Right lobe of liver (tissue), 6 donors: ENCODE measurements at places on chromosomes 3 and 15. TPM values are rescaled to one million over a fixed set of nuclear protein-coding genes. Genes with fewer than 3 reads are reported as not detected.

DNA sequence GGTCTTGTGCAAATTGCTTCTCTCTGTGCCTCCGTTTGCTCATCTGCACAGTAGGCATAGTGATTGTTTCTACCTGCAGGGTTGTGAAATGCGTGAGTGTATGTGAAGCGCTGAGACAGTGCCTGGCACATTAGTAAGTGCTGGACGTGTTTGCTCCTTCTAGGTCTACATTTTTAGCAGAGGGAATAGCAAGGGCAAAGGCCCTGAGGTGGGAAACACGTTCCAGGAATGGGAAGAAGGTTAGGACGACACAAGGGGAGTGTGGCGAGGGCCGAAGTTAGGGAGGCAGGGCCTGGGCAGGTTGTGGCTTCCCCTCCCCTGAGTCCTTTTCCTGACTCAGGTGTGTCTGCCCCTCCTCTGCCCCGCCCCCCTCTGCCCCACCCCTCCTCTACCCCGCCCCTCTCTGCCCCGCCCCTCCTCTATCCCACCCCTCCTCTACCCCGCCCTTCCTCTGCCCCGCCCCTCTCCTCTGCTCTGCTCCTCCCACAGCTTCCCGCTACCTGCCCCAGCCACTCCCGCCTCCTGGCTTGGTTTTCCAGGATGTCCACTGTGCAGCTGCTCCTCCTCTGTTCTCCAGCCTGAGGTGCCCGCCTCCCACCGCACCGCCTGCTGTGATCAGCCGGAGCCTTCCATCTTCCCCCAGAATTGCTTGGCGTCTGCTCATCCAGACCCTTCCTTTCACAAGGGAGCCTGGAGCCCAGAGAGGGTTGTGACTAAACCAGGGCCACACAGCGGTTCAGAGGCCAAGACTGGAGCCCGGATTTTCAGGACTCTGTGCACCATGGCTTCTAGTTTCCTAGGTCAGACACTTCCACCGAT is 31.1 kb upstream of the SMAD6 start:
- no peaks in the 10 kb centered on the region for H3K36me3 ChIP-seq
- H3K4me1 ChIP-seq: no peaks in the 10 kb centered on the region
- no peak overlapping the region for H3K4me3 ChIP-seq
- no peak for DNase-seq

GRCh38 chr3:129317848-129318247 is 39.2 kb downstream of the HMCES start:
- peaks cover 20% of the 10 kb centered on the region for H3K4me1 ChIP-seq
- H3K27me3 ChIP-seq: no peaks in the 10 kb centered on the region
- no peaks in the 10 kb centered on the region for H3K36me3 ChIP-seq
- no peak for DNase-seq
- no peak overlapping the region for H3K4me3 ChIP-seq

- no peaks in the 10 kb centered on the region for H3K27me3 ChIP-seq
- no peak for DNase-seq
- no peak overlapping the region for H3K4me3 ChIP-seq
- H3K36me3 ChIP-seq: peaks cover 27% of the 10 kb centered on the region
- no peaks in the 10 kb centered on the region for H3K4me1 ChIP-seq
- H3K27ac ChIP-seq: no peak overlapping the region
Observed at GRCh38 chr15:44654858-44655257, 8.6 kb downstream of the SPG11 start.

- no peak overlapping the region for H3K27ac ChIP-seq
- H3K4me3 ChIP-seq: no peak overlapping the region
- no peak for DNase-seq
Observed at GRCh38 chr15:79977431-79978054, 6.5 kb upstream of the BCL2A1 start.

GRCh38 chr3:90221900-90222299 is 1114.5 kb downstream of the EPHA3 start:
- no peak overlapping the region for H3K27ac ChIP-seq
- no peaks in the 10 kb centered on the region for H3K4me1 ChIP-seq
- DNase-seq: no peak
- no peak overlapping the region for H3K4me3 ChIP-seq

GRCh38 chr3:9606108-9606507 is 43.2 kb upstream of the MTMR14 start:
- no peaks in the 10 kb centered on the region for H3K36me3 ChIP-seq
- H3K4me1 ChIP-seq: no peaks in the 10 kb centered on the region
- H3K4me3 ChIP-seq: no peak overlapping the region
- no peak overlapping the region for H3K27ac ChIP-seq
- H3K27me3 ChIP-seq: no peaks in the 10 kb centered on the region
- DNase-seq: no peak

DNA sequence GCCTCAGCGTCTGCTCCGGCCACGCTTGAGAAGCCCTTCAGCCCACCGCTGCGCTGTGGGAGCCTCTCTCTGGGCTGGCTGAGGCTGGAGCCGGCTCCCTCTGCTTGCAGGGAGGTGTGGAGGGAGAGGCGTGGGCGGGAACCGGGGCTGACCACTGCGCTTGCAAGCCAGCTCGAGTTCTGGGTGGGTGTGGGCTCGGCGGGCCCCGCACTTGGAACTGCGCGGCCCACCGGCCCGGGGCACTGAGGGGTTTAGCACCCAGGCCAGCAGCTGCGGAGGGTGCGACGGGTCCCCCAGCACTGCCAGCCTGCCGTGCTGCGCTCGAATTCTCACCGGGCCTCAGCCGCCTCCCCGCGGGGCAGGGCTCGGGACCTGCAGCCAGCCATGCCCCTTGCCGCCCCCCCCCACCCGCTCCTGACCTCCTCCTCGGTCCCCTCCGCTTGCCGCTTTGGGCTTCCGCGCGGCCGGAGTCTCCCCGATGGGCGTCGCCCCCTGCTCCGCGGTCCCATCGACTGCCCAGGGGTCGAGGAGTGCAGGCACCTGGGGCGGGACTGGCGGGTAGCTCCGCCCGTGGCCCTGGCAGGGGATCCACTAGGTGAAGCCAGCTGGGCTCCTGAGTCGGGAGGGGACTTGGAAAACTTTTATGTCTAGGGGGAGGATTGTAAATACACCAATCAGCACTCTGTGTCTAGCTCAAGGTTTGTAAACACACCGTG is 106.7 kb downstream of the RAP2B start:
- no peak overlapping the region for H3K27ac ChIP-seq
- H3K36me3 ChIP-seq: no peaks in the 10 kb centered on the region
- peaks cover 11% of the 10 kb centered on the region for H3K4me1 ChIP-seq
- peak; percentile 53 for DNase-seq

GRCh38 chr3:165768680-165769079 is 68.5 kb downstream of the BCHE start:
- no peaks in the 10 kb centered on the region for H3K4me1 ChIP-seq
- no peak for DNase-seq
- no peaks in the 10 kb centered on the region for H3K27me3 ChIP-seq
- H3K4me3 ChIP-seq: no peak overlapping the region

DNA sequence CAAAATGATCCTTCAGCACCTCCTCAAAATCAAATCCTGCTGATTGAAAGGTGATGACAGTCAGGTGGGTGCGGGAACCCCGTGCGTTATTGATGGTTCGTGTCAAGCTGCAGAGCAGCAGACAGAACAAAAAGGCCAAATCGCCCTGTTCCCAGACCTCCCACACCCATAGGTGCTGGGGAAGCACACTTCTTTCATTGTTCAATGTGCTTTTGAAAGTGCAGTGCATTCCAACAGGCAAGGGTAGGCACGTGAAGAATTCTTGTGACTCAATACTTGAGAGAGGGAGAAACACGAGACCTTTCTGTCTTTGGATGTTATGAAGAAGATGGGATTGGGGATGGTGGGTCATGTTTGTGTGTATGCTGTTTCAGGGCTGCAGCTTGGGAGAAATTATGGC is 514.0 kb downstream of the MCTP2 start:
- H3K36me3 ChIP-seq: no peaks in the 10 kb centered on the region
- no peak overlapping the region for H3K4me3 ChIP-seq
- no peaks in the 10 kb centered on the region for H3K4me1 ChIP-seq
- no peaks in the 10 kb centered on the region for H3K27me3 ChIP-seq
- no peak for DNase-seq
- no peak overlapping the region for H3K27ac ChIP-seq

GRCh38 chr3:171101982-171102641 is 75.6 kb upstream of the SLC2A2 start:
- no peaks in the 10 kb centered on the region for H3K4me1 ChIP-seq
- H3K27me3 ChIP-seq: no peaks in the 10 kb centered on the region
- no peak for DNase-seq
- H3K27ac ChIP-seq: no peak overlapping the region
- no peak overlapping the region for H3K4me3 ChIP-seq

DNA sequence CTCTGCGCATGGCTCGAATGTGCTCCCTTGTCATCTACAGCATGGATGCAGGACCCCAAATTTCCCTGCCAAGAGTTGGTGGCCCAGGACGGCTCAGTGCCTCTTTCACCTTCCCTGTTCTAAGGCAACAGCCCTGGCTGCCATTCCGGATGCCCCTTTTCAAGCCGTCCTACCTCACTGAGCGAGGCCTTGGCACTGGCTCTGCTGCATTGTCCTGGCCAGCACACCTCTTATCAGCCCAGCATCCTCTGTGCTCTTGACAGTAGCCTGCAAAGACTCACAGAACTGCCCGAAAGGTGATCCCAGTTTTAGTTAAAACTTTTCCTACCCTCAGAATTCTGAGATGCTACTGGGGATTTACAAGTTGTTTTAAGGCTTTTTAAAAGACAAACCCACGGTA is 122.0 kb downstream of the MECOM start:
- no peak overlapping the region for H3K27ac ChIP-seq
- no peak for DNase-seq
- H3K27me3 ChIP-seq: no peaks in the 10 kb centered on the region
- no peaks in the 10 kb centered on the region for H3K36me3 ChIP-seq

DNA sequence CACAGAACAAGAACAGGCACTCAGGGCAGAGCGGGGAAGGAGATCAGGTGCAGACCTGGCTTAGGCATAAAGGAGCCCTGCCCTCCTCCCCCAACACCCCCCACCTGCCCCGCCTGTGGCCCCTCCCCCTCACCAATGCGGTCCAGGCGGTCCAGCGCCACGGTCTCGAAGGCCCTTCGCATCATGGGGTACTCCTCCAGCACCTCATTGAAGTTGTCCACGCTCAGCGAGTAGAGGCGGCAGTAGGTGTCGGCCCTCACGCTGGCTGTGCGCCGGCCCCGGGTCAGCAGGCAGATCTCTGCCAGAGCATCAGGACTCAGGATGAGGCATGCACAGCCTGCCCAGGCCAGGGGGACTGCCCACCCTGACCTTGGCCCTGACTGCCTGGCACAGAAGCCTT is 44.8 kb downstream of the HCN4 start:
- H3K4me3 ChIP-seq: no peak overlapping the region
- H3K27me3 ChIP-seq: no peaks in the 10 kb centered on the region
- H3K4me1 ChIP-seq: no peaks in the 10 kb centered on the region

DNA sequence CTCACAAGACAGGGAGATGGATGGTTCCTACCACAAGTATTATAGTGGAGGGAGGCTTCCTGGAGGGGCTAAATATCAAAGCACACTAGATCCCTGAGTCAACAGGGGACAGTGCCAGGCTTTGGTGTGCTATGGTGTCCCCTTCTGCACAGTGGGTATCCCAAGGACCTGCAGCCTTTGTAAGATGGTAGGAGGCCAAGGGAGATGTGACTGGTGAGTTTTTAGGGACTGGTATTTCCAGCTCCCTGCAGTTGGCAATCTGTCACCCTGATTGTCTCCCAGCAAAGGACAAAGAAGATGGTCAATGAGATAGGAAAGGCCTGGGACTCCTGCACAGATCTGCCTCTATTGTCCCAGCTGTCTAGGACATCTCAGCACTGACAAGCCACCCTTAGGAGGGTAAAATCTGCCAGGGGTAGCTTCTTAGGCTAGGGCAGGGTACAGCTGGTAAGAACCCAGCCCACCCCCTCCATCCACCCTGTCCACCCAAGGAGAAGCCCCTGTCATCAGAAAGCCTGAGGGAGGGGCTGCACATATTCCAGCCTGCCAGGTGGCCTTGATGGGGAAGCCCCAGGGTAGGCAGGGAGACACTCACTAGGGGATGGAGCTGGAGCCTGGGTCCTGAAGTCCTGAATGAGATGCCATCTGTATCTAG is 631 bp downstream of the CYP1A1 start:
- no peak for DNase-seq
- H3K27me3 ChIP-seq: no peaks in the 10 kb centered on the region
- no peaks in the 10 kb centered on the region for H3K36me3 ChIP-seq
- H3K4me1 ChIP-seq: peaks cover 26% of the 10 kb centered on the region

LRRIQ4 gene
- total RNA-seq: not detected

MFAP1 gene
- 6.7 TPM for total RNA-seq

MOBP gene
- not detected for total RNA-seq

ZNF619 gene
- 2.5 TPM for total RNA-seq

CFAP100 gene
- total RNA-seq: not detected

FANCD2 gene
- total RNA-seq: 0.66 TPM

CD86 gene
- total RNA-seq: 5.2 TPM

CCR4 gene
- 0.11 TPM for total RNA-seq

HRG gene
- total RNA-seq: 378 TPM

CCR8 gene
- total RNA-seq: not detected
